ENCODE measurements at places on chromosomes 7 and 10. TPM values are rescaled to one million over a fixed set of nuclear protein-coding genes. Genes with fewer than 3 reads are reported as not detected.

GRCh38 chr7:25726781-25727311, 425.2 kb upstream of the NFE2L3 start:
- DNase-seq: no peak

- DNase-seq: no peak
Observed at GRCh38 chr7:127791446-127792189, 139.6 kb downstream of the SND1 start.

DNA sequence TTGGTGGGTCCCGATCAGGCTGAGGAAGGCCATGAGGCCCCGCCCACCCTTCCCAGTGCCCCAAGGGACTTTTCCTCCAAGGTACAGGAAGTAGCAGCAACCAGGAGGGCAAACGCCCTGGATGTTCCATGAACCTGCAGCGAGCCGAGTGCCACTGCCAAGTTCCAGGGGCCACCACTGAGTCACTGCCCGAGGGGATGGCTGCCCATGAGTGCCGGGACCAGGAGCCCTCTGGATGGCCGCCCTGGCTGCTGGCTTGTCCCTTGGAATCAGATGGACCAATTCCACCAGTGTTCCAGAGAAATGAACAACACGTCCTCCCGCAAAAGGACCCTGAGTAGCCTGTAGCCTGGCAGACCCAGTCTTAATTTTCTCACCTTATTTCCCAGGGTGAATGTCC, 74.2 kb downstream of the ZRANB1 start:
- no peak for DNase-seq

DNA sequence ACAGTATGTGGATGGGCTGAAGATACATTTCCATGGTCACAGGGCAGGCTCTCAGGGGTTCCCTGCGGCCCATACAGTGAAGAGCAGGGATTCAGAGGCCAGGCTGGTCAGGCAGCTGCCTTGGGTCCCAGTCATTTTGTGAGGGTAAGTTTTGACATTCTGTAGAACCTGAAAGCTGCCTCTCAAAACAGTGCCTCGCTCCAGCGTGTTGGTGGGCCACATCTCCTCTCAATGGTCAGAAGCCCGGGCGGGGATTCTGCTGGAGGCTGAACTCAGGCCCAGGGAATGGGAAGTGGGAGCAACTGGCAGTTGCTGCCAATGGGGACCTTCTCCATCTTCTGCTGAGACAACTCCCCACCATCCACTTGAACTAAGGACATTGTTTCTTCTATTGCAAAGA, 190.0 kb downstream of the PTPN20 start:
- no peak for DNase-seq

- DNase-seq: no peak
Observed at GRCh38 chr10:24569330-24569796, 154.3 kb downstream of the ARHGAP21 start.

The ZNF503 gene
- total RNA-seq: 14.6 TPM

The HOXA4 gene
- 0.68 TPM for total RNA-seq

The FAM25C gene
- not detected for total RNA-seq

DNA sequence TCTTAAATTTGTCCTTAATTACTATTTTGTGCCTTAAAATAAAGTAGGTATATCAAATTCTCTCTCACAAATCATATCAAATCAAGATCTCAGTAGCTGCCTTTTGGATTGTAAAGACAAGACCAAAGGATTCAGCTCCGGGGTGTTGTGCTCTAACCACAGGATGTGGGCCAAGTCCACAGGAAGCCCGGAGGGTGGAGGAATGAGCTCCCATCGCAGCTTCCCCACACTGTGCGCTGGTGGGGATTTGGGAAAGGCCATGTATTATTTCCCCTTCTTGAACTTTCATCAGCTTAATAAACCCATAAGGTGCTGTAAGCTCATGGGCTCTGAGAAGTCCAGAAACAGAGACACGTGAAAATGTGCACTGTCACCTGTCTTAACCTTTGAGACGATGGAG, 241.6 kb upstream of the TCERG1L start:
- no peak for DNase-seq

DNA sequence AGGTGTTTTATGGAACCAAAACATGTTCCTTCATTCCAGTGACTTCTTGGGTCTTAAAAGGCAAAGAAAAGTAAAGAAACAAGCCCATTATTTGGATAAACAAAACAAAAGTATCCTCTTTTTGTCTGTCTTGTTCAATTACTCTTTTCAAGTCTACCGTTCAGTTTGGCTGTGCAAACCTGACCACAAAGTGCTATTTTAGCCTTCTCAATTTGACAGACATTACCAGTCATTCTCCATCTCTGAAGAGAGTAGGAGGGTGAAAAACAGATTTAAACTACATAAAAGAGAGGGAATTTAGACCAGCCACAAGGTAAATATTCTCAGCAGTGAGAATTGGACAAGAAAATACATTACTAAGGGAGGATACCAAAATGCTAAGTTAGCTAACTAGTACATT, 145.2 kb downstream of the GRM3 start:
- no peak for DNase-seq
